ENCODE measurements at places on chromosomes 3 and 15.

DNA sequence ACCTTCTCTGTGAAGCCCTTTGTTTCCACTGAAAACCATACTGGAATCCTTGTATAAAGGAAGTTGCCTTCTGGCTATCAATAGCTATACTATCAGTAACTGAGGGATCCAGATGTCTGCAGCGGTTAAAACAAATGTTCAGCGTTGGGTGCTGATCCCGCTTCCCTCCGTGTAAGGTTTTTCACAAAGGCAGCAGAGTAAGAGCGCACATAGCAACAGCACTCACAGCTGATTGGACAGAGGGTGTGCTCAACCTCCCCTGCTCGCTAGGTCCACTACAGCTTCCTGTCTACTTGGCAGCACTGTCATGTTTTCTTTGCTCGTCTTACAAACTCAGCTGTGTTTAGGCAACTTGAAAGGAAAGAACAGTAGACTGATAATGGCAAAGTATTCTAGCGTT, 27.3 kb downstream of the ATOSA start:
- peak; percentile 89 for DNase-seq

DNA sequence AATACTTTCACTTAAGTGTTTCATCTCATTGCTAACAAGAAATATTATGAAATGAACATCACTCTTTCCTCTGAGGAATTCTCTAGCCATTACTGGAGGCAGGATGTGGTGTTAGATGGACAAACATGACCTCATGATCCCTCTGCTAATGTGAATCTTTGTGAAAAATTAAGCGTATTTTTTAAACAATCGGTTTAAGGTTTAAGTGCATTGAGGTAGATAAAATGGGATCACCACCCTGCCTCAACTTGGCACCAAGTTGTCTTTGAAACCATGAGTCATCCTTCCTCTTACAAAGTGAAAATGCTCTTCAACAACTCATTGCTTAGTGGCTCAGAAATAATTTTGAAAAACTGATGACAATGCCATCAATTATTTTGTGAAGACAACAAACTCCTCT, 76.0 kb upstream of the DCBLD2 start:
- DNase-seq, result no peak

- no peak for DNase-seq
Observed at GRCh38 chr15:50798684-50799083, 33.2 kb upstream of the SPPL2A start.

GRCh38 chr3:172132159-172132586, 92.8 kb downstream of the FNDC3B start:
- no peak for DNase-seq

GRCh38 chr3:53151870-53152660, 8.9 kb upstream of the PRKCD start:
- DNase-seq, result no peak

DNA sequence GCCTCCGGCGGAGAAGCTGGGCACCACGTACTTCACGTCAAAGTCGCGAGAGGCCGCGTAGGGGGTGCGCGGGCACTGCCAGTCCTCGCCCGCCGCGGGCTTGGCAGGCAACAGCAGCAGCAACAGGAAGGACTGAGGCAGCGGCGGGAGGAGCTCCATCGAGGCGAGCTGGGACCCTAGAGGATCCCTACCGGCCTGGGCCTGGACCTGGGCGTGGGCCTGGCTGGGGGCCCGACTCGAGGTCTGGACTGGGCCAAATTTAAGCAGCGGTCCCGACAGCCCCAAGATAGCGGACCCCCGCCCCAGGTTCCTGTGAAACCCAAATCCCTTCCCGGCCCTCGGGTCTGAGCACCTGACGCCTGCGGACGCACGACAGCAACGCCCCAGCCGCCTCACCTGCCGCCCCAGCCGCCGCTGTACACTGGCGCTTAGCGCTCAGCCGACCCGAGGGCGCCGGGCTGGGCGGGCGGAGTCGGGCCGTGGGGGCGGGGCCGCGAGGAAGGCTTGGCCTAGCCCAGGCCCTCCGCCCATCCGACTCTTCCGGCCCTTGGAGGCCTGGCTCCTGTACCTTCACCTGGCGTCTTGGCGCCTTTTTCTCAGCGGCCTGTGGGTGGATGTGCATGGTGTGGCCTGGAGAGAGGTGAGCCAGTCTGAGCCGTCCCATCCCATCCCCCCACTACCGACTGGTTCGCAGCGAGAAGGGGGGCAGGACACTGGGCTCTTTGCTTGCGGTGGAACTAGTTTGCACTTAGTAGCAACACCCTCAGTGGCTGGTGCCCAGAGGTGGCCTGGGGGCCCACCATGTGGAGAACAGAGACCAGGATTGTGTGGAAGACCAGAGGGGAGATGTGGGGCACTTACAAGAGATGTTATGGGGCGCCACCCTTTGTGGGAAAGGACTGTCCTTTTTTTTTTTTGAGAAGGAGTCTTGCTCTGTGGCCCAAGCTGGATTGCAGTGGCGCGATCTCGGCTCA, at the start of gene MST1R:
TSS of gene MST1R (minus strand) at position 423 of the 974 bp plus-strand sequence. CDS start at position 159, 264 bp downstream.
- DNase-seq, result no peak

DNA sequence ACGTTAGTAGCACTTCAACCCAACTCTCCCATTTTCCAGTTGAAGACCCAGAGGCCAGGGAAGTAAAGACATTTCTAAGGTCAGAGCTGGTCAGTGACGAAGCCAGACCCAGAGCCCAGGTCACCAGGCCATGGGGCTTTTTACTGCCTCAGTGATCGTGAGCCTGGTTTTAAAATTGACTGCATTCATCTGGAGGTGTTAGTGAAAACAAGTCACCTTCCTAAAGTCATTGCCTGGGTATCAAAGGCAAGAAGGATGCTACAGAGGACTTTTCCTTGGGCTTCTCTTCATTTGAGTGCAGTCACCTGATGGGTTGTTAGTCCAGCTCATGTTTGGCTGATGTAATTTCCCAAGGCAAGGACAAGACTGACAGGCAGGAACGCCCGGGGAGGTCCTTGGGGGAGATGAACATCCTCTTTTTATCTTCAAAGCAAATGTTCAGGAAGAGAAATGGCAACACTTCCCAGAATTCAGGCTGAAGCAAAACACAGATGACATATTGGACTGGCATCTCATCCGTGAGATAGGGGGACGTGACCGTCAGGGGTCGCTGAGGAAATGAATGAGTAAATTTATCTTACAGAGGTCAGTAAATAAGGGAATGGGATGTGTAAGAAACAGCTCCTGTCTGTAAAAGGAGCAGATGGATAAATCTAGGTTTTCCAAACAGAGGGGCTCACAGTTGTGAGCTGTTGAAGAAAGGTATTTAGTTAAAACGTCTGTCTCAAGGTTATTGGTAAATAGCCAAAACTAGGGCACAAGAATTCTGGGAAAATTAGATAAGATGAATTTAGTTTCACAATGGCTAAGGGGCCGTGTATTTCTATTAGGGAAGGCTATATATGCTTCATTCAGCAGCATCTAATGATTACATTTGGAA, 201.2 kb downstream of the OPA1 start:
- no peak for DNase-seq

- DNase-seq, result no peak
Observed at GRCh38 chr3:58207954-58208353, 2.8 kb downstream of the DNASE1L3 start.

GRCh38 chr15:36426691-36427090, 152.7 kb upstream of the CDIN1 start:
- no peak for DNase-seq

DNA sequence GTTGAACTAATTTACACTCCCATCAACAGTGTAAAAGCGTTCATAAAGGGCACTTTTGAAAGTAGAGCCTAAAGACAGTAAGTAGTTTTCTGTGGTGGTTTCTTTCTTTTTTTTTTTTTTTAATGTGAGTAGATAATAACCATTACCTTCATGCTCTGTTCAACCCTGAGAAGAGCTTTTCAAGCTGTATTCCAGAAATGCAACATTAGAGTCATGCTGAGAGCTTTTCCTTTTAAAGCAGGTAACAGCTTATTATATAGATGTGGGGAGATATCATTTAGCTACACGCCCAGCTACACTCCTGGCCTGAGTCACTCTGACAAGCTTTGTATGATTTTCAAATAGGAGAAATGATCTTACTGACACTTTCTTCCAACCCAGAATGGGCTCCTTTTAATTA, 96.2 kb upstream of the ARHGEF26 start:
- no peak for DNase-seq

- DNase-seq, result no peak
Observed at GRCh38 chr15:59053482-59053881, 51.5 kb upstream of the CCNB2 start.

DNA sequence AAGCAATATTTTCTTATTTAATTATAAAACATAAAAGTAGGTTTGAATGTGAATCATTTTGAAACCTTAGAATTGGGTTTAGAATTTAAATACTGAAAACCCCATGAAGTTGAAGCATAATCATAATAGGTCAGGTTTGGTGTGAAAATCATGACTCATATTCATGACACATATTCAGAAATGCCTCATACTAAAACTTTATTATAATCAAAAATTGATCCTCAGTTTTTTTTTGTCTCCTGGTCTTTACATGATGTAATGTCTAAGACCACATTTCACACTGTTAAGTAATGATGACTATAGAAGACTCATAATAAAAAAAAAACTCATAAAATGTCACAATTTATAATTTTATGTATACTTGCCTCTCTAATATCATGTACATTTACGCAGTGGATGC, 190.4 kb downstream of the FOXP1 start:
- no peak for DNase-seq

- no peak for DNase-seq
Observed at GRCh38 chr3:193971261-193971751, 164.6 kb upstream of the HES1 start.

GRCh38 chr15:63931556-63931955, 97.8 kb upstream of the HERC1 start:
- no peak for DNase-seq

GRCh38 chr15:38425269-38425668, 28.7 kb upstream of the FAM98B start:
- no peak for DNase-seq

DNA sequence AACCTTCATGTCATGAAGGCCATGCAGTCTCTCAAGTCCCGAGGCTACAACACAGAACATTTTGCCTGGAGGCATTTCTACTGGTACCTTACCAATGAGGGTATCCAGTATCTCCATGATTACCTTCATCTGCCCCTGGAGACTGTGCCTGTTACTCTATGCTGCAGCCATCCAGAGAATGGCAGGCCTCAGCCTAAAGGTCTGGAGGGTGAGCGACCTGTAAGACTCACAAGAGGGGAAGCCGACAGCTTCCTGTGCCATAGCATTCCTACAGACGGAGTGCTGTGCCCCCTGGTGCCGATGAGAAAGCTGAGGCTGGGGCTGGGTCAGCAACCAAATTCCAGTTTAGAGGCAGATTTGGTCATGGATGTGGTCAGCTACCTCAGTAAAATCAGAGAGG, 51.3 kb upstream of the CADPS start:
- DNase-seq, result no peak

DNA sequence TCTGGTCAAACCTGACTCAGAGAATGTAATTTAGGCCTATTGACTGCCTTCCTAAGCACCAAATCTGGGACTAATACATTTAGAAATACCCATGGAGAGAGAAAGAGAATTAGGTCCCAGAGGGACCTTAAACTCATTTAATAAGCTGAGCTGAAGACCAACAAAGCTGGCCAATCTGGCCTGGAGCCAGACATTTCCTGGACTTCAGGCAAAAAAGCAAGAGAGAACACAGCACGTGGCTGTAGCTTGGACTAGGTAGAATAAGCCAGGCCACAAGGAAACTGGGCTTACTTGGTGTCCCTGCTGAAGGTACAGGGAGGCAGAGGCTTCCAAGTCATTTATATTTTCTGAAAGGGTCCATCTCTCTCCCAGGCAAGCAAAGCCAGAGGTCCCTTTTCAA, 88.1 kb downstream of the RTP4 start:
- no peak for DNase-seq

DNA sequence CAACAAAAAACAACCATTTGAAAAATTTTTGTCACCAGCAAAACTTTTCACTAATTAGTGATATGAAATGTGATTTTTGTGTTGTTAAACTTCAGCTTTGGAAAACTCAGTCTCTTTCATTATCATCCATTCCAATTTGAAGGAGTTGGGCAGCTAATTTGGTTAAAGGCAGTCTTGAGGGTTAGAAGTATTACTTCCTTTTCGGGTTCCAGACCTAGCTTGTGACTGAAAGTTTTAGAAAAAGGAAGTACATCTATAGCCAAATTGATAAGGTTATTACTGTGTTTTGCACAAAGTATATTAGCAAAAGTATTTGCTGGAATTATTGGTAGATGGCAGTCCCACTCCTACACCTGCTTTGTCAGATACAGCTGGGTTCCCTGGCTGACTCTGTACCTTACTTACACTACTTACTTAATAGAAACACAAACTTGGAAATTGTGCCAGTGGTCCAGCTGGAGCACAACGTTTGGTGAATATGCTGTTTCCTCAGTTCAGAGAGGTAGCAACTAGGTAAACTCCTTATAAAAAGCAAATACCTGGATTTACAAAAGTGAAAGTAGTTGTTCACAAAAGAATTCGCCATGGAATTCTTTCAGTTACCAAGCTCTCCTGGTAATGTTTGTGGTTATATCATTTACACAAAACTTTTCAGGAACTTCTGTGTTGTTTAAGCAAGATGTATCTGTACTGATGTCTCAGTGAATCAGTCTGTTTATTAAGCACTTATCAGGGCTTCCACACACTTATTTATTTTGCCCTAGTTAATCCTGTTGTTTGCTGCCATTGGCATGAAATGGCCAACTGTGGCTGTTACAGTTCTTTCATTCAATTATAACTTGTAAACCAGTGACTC, 31.6 kb downstream of the TIPARP start:
- DNase-seq, result no peak

GRCh38 chr3:48408823-48409281, 21.0 kb downstream of the PLXNB1 start:
- no peak for DNase-seq

- no peak for DNase-seq
Observed at GRCh38 chr15:67735896-67736295, 89.4 kb upstream of the SKOR1 start.

DNA sequence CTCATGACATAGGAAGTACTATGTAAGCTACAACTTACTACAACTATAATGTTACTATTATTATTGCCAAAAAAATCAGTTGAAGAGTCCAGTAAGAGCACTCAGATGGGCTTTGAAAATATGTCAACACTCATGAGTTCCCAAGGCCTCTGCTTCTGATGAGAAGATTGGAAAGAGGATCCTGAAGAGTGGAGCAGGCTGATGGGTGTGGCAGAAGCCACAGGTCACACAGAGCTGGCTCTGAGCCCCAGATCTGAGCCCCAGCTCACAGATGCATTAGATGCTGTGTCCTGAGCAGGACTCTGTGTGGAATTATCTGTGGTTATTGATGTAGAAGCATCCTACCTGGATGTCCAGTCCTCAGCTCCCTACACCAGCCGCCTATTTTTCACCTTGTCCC, 65.6 kb downstream of the SPSB4 start:
- no peak for DNase-seq

GRCh38 chr3:166799-167198, 29.8 kb upstream of the CHL1 start:
- DNase-seq, result no peak

DNA sequence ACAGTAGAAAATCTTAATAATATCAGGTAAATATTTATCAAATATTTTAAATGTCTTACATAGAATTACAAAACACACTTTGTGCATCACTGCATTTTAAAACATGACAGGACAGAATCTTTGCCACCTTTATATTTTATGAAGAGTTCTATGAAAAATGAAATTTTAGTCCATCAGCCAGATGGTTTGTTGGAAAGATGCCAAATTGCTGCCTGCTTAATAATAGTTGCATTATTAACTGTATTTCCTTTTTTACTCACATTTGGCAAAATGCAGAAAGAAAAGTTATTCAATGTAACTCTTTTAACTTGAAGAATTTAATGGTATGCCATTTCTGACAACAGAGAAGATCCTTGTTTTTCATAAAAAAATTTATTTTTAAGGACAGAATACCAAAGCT, 1271.6 kb downstream of the NSUN3 start:
- no peak for DNase-seq

Measured in NCI-H2081 treated with DMSO at 0.1 percent for 48 hours (cell line).